Cortex of kidney (tissue), 1 donor: ENCODE measurements at places on chromosomes 1 and 21.

- no peak for DNase-seq
Measured at GRCh38 chr1:95222629-95223028, 11.4 kb upstream of the RWDD3 start.

DNA sequence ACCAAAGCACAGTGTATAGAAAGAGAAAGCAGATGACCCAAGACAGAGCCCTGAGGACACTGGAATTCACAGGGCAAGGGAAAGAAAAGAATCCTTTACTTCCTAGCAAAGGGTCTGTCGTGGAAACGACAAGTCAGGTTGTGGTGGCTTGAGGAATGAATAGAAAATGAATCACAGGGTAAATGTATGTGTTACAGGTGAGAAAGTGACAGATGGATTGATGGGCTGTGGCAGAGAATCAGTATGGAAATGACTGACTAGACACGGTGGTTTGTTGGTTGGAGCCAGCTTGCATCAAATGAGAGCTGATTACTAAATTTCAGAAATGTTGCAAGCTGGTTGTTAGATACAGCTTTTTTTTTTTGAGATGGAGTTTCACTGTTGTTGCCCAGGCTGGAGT lies 46.9 kb downstream of the PTP4A2 start:
- DNase-seq = no peak

- DNase-seq = no peak
Measured at GRCh38 chr1:91070298-91070697, 48.5 kb upstream of the ZNF644 start.

GRCh38 chr1:96598416-96599168 lies 123.0 kb upstream of the PTBP2 start:
- no peak for DNase-seq

GRCh38 chr1:92998821-92999220 lies 37.6 kb upstream of the DIPK1A start:
- no peak for DNase-seq
